ENCODE measurements at places on chromosomes 7 and 10.

DNA sequence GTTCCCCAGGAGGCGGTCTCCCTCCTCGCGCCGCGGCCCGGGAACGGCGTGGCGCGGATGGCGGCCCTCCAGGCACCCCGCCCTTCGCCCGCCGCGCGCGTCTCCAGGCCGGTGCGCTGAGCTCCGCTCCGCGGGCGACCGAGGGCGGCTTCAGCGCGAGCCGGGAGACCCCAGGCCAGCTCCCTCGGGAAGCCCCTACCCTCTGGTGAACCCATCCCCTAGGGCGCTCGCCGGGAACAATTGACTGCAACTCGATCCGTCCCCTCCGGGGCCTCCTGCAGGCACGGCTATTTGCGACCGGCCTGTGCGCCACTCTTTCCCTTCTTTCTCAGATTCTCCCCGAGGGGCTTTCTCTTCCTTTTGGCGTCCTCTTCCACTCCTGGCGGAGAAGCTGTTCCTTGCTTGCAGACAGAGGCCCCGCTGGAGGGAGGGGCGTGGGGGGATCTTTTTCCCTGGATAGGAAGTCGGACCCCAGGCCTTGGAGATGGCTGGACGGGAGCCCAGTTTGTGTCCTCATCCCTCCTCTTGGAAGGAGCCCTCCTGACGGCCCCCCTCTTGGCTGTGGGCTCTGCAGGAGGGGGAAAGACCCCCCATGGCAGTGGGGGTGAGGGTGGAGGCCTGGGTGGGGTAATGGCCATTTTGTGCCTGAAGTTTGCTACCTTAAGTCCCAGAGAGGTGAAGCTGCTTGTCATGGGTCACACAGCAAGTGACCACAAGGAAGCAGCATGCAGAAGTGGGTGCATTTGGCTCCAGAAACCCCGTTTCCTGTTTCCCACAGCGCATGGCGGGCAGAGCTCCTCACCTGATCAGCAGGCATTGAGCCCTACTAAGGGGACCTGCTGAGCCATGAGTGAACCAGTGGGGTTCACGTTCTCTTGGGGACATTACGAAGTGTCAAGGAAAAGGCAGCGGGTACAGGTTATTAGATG, 171.2 kb upstream of the TNRC18 start:
- DNase-seq: peak; percentile 64

DNA sequence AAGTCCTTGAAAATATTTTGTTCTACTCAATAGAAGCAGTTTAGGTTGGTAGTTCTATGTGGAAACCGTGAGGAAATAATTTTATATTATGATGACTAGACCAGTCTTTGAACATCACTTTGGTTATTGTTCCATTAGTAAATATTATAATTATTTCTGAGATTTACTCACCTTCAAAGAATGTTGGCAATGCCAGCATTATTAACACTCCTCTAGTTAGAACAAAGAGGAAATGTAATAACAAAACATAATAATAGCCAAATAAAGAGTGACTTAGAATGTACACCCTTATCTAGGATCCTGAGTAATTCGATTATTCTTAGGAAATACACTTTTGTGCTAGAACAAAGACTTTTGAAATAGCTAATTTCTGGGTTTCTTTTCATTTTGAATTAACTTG, 121.1 kb downstream of the CFTR start:
- no peak for DNase-seq

GRCh38 chr7:105364684-105365083, 24.0 kb downstream of the SRPK2 start:
- DNase-seq: no peak

GRCh38 chr10:50604049-50604640, 19.6 kb downstream of the SGMS1 start:
- no peak for DNase-seq

GRCh38 chr7:31337002-31337565, 3.4 kb downstream of the NEUROD6 start:
- DNase-seq: no peak

- DNase-seq: no peak
Observed at GRCh38 chr10:71950683-71951082, 13.5 kb upstream of the CHST3 start.

DNA sequence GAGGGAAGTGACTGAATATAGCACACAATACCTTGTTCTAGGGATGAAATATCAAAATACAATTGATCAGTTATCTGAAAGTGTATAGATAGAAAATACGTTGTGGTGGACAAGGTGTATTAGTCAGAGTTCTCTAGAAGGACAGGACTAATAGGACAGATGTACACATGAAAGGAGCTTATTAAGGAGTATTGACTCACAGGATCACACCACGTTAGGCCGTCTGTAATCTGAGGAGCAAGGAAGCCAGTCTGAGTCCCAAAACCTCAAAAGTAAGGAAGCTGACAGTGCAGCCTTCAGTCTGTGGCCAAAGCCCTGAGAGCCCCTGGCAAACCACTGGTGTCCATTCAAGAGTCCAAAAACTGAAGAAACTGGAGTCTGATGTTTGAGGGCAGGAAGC, 406.1 kb downstream of the MDFIC start:
- no peak for DNase-seq

DNA sequence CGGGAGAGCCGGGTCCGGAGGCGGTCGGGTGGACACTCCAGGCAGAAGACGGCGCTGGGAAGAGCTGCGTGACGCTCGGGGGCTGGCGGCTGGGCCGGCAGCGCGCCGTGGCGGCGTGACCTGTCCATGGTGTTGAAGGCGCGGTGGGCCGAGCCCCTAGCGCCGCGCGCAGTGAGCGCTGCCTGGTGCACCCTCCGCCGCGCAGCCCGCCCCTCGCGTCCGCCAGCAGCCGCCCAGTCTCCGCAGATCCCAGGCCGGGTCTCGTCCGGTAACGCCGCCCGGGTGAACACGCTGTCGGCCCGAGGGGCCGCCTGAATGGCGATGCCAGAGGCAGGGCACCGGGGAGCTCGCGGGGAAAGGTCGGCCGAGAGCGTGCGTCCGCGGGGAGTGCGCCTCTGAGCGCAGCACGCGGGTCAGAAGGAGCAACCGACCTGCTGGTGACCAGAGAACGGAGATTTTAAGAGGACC, 657 bp upstream of the TMEM178B start:
- DNase-seq: no peak

- no peak for DNase-seq
Observed at GRCh38 chr10:121910673-121911420, 17.0 kb downstream of the ATE1 start.

GRCh38 chr7:126774077-126774476, 478.7 kb downstream of the GRM8 start:
- no peak for DNase-seq

- no peak for DNase-seq
Observed at GRCh38 chr7:17971411-17971810, 31.1 kb upstream of the SNX13 start.

GRCh38 chr10:100522107-100522801, 2.6 kb upstream of the SEC31B start:
- no peak for DNase-seq

DNA sequence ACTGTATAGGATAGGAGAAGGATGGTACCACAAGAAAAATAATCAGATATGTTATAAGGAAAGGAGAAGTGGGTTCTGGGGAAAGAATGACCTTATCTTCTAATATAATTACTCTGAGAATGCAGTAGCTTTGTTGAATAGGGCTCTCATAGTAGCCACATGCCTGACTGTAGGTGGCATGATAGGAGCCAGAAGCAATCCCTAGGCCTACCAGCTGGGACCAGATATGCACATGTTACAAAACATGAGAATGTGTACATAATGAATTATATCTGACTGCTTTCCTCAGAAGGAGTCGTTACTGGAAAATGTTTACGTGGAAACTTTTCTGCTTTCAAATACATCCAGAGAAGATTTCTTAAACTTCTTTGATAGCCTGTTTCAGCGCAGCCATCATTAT, 53.2 kb upstream of the FAM3C start:
- no peak for DNase-seq

DNA sequence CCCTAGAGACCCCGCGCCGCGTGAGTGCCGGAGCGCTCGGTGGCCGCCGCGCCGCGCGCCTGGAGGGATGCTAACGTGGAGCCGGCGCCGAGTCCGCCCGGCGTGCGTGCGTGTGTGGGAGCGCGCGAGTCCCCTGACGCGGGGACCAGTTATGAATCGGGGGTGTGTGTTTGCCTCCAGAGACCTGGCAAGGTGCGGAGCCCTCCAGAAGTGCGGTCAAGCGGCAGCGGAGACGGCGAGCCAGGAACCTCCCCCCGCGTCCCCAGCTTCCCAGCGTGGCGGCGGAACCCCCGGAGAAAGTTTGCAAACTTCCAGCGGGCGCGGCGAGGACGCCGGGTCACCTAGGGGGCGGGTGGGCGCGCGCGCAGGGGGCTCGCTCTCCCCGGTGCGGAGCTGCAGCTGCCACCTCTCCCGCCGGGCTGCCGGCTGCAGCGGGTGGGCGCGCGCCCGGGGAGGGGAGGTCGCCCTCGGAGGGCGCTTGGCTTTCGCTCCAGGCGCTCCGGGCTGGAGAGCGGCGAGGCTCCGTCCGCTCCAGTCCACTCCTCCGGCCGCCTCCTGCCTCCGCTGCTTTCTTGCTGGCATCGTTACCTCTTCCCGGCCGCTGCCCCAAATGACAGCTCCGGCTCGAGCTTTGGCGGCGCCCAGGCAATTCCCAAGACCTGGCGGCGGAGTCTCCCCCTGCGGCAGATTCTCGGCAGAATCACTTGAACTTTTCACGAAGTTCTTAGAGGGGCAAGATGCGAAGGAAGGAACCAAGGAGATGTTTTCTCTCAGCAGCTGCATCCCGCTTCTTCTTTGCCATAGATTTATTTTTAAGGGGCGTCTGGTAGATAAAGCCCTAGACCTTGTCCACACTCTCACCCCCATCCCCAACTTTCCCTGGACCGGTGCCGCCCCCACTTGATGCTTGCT, 2.3 kb upstream of the CREB5 start:
- DNase-seq: peak; percentile 69

DNA sequence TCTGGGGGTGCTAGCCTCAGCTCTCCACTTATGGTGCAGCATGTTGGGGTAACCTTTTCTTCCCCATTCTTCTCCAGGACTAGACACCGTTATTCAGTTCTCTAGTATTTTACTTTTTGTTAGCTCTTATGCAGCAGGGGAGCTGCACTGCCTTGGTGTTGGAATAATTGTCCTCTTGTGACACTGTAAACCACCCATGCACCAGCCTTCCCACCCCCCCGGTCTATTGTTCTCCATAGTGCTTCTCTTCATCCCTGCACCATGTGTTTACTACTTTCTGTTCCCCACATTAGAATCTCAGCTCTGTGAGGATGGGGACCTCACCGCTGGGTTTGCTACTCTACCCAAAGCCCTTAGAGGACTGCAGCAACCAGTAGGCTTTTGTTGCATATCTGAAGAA, 230.7 kb downstream of the RPS24 start:
- peak; percentile 17 for DNase-seq

DNA sequence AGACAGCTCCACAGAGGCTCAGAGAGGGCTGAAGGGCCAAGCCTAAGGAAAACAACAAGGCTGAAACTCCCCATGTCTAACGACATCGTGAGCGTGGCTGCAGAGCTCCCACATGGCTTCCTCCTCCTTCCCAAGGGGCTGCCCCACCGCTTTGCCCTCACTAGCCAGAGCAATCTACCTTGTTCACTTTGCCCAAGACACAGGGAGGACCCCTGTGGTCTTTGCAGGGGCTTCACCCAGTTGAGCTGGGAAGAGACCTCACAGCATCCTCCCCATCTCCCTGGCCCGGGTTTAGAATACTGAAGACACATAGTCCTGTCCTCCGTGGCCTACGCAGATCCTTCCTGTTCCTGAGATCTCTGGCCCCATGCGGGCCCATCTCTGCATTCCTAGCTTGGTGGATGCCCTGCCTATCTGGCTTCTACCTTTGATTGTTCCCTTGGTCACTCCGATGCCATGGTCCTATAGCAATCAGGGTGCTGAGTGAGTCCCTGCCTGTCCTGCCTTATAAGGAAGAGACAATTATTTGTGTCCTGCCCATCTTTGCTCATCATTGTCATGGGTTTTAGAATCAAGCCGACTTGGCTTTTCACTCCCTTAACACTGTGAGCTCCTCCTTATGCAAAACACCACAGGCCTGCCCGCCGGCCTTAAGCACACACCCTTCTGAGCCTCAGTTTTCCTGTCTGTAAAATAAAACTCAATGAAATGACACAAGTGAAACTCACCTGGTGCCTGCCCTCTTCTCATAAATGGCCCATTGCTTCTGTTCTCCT, 73.2 kb downstream of the PARP12 start:
- DNase-seq: no peak

GRCh38 chr10:112223725-112224124, 40.2 kb upstream of the GPAM start:
- DNase-seq: no peak

DNA sequence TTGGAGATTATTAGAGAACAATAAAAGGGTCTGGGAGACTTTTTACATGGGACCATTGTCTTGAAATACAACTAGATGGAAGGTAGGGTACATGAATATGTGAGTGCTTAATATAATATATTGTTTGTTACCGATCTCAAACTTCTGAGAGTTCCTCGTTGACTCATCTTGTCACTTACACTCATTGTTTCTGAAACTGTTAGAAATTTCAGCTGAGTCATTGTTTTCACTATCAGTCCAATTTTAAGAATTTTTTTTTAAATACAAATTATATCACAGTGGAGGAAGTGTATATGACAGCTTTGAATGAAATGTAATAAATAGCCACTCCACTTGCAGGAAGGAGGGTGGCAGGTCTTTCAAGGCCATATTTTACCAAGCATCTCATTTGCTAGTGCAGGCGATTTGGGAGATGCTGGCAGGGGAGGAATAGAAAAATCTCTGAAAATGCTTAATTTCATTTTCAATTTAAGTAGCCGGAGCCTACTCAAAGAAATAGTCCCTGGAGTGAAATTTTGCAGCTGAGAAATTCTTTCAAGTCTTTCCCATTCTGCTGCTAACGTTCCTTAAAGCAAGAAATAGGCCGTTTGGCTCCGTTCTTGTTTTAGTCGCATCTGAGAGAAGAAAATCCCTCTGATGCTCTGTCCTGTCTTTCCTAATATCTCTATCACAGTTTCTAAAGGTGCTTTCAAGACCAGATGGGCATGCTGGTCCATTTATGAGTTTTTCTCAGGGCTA, 1404.2 kb upstream of the CELF2 start:
- no peak for DNase-seq

DNA sequence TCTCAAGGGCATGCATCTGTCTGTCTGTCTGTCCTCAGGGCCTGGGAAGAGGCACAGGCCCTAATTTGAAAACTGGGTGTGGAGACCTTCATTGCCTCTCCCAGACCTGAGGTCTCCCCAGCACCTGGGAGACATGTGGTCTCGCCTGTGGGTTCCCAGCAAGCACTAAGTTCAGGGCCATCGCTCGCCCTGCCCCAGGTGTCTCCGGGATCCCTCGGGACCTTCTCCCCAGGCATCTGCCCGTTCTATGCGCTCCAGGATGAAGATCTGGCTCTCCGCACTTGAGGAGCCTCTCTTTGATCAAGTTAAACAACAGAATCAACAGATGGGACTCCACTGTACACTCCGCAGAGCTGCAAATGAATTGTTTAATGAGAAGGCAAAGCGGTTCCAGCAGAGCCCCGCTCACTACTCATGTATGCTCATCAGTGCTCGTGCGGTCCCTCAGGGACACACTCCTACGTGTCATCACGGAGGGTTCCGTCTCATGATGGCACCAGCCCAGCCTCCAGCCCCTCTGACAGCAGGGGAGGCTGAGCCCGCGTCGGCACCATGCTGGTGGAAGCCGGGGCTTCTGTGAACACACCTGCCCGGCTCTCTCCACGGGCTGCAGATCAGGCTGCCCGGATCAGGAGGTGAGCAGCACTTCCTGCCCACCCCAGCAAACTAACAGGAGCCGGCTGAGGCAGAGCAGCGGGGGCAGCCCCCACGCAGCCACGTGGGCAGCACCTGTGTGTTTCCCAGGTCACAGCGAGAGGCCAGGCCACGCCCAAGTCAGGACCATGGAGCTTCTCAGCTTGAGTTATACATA, 132.8 kb downstream of the TCERG1L start:
- no peak for DNase-seq

- DNase-seq: no peak
Observed at GRCh38 chr10:44854693-44855350, 56.3 kb upstream of the TMEM72 start.

GRCh38 chr7:87850836-87851593, 25.1 kb downstream of the SLC25A40 start:
- no peak for DNase-seq
